ENCODE measurements at places on chromosomes 3 and 15. TPM values are rescaled to one million over a fixed set of nuclear protein-coding genes. Genes with fewer than 3 reads are reported as not detected.

GRCh38 chr15:69513450-69513960 lies 60.9 kb downstream of the RPLP1 start:
- H3K4me1 ChIP-seq = no peaks in the 10 kb centered on the region
- H3K27me3 ChIP-seq = no peaks in the 10 kb centered on the region
- H3K36me3 ChIP-seq = no peaks in the 10 kb centered on the region
- no peak overlapping the region for H3K4me3 ChIP-seq
- DNase-seq = no peak

DNA sequence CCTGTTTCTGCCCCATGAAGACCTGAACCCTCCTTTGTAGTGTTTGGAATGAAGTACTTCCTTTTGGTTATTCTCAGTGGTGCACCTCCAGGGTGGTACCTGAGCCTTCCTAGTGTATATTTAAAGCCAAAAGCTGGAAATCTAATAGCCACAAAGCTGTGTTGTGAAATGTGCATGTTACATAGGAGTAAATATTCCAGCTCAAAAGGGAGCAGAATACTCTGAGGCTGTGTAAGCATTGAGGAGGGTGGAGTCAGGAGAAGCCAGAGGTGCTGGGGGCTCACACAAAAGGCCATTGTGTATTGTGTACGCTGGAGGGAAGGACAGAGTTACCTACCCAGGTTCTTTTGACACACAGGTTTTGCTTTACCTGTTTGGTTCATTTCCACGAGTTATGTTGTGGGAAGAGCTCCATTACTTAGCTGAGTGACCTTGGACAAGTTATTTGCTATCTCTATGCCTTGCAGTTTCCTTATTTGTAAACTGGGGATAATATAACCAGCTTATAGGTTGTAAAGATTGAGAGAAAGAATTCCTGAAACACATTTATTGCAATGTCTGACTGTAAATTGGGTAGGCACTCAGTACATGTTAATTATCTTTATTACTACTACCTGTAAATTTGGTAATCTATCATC lies 24.7 kb downstream of the GPR171 start:
- H3K27ac ChIP-seq = no peak overlapping the region
- H3K36me3 ChIP-seq = no peaks in the 10 kb centered on the region
- no peak for DNase-seq
- no peak overlapping the region for H3K4me3 ChIP-seq

GRCh38 chr3:123880998-123881561 lies 3.1 kb downstream of the MYLK start:
- H3K36me3 ChIP-seq = no peaks in the 10 kb centered on the region
- DNase-seq = no peak
- peaks cover 7% of the 10 kb centered on the region for H3K27me3 ChIP-seq

DNA sequence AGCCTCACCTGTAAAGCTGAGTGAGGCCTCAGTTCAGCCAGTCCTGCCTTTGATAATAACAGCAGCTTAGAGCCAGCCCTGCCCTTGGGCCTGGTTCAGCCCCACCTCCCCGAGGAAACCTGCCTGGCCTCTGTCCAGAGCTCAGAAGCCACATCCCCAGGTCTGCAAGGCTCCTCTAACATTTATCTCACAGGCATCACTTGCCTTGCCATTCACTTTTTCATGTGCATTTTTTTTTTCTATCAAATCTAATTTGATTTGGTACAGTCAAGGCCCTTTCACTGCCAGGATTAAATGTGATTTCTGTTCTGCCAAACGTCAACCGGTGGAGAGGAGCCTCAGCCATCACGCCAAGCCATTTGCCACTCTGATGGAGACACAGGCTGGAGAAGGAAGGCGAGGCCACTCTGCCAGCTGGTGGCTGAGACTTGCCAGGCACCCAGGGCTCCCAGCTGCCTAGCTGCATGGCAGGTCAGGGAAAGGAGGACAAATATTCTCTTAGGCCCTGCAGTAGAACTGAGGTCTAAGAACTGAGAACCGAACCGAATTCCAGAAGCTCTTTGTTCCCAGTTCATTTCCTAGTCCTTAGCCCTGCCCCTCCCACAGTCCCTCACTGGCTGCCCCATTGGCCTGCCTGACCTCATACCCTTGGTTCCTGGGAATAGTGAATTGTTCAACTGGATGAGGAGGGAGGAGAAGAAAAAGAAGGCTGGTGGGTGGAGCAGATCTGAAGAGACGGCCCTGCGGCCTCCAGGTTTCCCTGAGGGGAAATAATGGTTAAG lies 76.4 kb downstream of the SPSB4 start:
- no peaks in the 10 kb centered on the region for H3K36me3 ChIP-seq
- H3K27ac ChIP-seq = no peak overlapping the region
- 0 out of 2 replicates have a peak, but pooled peaks cover under 1% of the 10 kb centered on the region for H3K4me1 ChIP-seq
- H3K27me3 ChIP-seq = no peaks in the 10 kb centered on the region

The KY gene
- total RNA-seq = not detected

The GCNT3 gene
- total RNA-seq = not detected

The MYO1E gene
- 138 TPM for total RNA-seq
